ENCODE measurements at places on chromosomes 13 and 19.
A peak's percentile ranks its signal among the peaks of the same experiment; 100 is the strongest.

DNA sequence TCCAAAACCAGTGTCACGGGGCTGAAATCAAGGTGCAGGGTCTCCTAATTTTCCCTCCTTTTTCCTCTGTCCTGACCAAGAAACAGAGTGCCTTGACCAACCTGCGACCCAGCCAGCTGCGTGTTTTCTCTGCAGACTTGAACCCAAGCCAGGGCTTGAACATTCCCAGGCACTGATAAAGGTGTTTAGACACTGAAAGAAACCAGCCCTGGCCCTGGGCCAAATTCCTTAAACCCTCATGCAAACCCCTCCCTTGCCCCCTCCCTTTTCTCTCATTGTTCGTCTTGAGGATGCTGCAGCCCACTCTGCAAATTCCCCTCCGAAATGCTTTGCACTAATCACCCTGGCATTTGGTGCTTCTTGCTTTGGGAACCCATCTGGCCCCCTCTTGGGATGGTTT, 9.5 kb upstream of the FFAR2 start:
- no peak for DNase-seq

- DNase-seq = no peak
Measured at GRCh38 chr13:95704510-95704909, 27.6 kb downstream of the DNAJC3 start.

GRCh38 chr19:11179716-11180297, 17.5 kb downstream of the KANK2 start:
- DNase-seq = no peak

DNA sequence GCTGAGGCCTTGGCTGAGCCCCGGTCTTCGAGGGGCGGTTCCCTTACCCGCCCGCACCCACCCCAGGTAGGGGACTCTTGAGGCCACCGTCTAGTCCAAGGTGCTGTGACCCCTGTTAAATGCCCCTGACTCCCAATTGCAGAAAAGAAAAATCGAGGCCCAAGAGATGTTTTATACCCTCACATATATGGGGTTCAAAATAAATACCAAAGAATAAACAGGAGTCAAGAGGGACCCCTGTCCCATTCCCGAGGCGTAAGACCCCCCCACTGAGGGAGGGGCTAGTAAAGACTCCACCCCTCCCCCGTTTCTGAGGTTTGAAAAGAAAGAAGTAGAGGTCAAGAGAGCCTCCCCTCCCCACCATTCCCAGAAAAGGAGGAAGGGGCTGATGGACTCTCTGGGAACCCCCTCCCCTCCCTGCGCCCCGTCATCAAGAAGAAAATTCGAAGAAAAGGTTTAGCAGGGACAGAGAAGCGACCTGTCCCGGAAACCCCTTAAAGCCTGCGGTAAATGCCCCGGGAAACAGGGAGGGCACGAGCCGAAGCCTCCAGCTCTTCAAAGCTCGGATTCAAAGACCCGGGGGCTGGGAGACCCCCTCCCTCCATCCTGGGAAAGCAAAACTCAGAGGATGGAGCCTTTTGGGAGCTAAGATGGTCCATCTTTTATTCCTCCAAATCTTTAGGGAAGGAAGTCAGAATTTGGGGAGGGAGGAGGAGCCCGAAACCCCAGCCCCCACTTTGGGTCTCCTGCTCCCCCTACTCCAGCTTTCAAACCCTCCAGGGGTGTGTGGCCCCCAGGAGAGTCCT, 755 bp upstream of the RAB3A start:
- peak; percentile 84 for DNase-seq

DNA sequence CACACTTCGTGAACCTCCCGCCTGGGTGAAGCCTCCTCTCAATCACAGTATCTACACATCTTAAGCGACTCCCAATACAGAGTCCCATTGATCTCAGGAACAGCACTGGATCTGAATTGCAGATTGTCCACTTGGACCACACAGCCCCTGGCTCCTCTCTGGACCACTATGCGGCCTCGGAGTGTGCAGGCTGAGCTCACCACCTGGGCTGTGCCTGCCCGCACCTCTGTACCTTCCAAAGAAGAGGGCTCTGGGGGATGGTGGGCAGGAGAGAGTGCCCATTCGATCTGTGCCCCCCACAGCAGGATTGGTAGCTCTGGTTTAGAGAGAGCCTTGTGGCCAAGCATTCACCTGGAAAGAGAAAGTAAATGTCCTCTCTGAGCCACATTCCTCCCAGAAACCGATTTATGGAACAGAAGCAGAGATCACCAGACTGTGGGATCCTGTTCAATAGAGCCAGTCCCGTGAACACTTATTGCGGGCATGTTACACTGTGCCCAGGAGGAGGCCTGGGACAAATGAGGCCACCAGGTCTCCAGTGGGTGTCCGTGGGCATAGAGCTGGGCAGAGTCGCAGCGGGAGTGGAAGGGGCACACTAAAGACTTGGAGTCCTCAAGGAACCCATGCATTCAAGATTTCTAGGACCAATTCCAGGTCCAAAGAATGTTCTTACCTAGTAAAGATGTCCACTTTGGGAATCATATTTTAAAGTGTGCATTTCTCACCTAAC, 141.6 kb upstream of the SOX1 start:
- DNase-seq = no peak

DNA sequence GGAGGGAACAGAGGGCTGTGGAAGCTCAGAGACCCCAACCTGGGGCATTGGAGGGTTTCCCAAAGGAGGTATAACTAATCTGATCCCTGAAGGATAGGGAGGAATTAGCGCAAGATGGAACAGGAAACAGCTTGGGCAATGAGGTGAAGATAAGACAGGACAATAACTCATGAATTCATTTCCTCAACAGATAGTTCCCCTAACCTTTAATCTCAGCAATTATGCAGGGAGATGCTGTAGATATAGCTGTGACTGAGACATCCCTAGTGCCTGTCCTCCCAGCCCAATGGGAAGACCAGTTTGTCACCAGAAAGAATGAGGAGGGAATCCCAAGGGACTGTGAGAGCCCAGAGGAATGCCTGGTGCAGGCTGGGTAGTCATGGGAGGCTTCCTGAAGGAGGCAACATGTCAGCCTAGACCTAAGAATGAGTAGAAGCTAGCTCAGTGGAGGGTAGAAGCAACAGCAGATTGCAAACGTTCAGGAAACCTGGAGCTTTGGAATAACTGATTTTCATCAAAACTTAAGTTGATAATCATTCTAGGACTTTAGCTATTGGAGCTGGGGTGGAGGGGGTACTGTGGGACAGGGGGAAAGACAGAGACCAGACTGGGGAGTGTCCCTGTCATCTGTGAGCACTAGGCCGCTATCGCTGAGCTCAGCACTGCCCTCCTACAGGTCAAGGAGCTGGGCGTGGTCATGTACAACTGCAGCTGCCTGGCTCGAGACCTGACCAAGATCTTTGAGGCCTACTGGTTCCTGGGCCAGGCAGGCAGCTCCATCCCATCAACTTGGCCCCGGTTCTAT, 18.8 kb downstream of the HIPK4 start:
- no peak for DNase-seq

DNA sequence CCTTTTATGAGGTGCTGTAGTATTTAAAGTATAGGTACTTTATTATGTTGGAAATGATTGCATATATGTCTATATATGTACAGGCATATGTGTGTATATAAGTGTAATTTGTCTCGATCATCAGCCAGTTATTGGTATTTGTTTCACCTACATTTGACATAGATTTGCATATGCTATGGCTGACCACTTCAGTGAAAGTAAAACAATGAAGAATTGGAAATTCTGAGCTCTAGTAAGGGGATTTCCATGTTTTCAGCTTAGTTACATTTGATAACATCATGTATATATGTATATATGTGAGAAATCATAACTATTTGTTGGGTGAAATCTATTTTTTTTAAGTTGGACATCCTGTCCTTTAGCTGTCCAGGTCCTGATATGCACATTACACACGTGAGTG, 1303.9 kb downstream of the EFNB2 start:
- no peak for DNase-seq

DNA sequence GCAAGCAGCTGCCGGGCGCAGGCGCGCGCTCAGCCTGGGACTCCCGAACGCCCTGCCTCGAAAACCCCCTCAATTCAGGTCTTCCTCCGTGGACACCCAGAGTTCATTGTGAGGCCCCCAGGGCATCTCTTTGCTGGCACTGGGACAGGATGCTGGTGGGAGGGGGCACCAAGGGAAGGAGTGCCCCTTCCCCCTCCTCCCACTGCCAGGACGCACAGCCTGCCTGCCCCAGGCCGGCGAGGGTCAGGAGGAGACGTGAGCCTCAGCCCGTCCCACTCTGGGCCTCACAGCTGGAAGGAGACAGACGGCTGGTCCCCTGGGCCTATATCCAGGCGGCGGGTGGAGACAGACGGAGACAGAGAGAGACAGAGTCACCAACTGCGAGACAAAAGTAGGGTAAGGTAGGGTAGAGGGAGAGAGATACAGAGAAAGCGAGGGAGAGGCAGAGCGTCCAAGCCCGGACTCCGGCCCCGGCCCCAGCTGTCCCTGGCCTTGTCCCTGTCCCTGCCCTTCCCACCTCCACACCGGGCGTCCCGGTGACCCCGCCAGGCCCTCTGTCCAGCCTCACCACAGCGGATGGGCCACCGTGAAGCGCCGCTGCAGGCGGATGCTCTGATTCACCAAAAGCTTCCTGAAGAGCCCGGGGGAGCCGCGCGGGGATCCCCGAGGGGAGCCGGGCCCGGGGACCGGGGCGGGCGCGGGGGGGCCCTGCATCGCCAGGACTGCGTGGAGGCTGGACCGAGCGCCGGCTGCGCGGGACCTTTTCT, at the start of gene PDE4C:
PDE4C (minus strand) TSS at position 737 of the 767 bp plus-strand sequence; CDS start at position 714, 23 bp downstream.
- DNase-seq = no peak

DNA sequence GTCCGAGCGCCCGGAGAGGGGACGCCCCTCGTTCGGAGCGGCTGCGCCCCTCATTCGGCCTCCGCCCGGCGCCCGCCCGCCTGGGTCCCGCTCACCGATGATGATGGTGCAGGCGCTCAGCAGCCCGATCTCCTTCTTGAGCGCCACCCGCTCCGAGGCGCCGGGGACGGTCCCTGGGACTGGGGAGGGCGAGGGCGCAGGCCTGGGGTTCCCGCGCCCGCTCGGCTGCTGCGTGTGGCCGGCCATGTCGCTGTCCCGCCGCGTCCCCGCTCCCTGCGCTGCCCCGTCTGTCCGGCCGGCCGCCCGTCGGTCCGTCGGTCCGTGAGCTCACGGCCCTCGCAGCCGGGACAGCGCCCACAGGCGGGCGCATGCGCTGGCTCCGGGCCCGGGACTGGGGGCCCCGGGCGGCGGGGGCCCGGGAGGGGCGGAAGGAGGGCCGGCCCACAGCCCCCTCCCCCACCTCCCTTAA, at the start of gene SLC7A10:
SLC7A10 (minus strand) TSS at position 393 of the 469 bp plus-strand sequence; CDS start at position 246, 147 bp downstream.
- DNase-seq = no peak

GRCh38 chr13:78759704-78760103, 100.7 kb upstream of the OBI1 start:
- DNase-seq = no peak

GRCh38 chr13:112347986-112348385, 28.2 kb upstream of the SPACA7 start:
- DNase-seq = no peak

- DNase-seq = no peak
Measured at GRCh38 chr19:43574424-43575155, 737 bp downstream of the XRCC1 start.

- DNase-seq = no peak
Measured at GRCh38 chr13:27289011-27289665, 18.5 kb downstream of the RASL11A start.

- no peak for DNase-seq
Measured at GRCh38 chr19:23071147-23071511, 45.7 kb upstream of the ZNF730 start.

GRCh38 chr13:44382635-44383145, 9.1 kb downstream of the SERP2 start:
- DNase-seq = no peak

DNA sequence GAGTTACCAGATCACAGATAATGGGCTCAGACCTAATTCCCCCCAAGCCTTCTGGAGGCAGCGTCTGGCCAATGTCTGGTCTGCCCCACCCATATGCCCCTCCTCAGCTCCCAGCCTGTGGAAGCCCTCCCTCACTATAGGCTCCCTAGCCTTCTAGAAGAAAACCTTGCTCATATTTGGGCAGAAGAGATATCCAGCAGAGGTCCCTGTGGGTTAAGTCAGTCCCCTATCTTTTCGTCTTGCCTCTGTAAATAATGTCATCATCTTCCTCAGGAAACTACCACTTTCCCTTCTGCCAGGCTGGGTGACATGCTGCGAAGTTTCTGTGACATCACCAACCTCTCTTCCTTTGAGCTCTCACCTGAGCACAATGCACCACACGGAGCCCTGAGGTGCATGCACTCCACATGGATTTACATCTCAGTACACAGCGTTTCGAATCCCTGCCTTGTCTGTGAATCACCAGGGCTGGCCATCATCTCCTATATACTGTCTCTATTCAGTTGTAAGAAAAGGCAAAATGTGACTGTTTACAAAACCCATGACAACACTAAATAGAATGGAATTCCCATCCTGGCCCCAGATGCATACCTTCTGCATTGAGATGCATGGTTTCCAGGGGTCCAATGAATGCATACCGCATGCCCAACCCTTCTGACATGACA, 112.8 kb downstream of the CRYL1 start:
- DNase-seq = no peak

DNA sequence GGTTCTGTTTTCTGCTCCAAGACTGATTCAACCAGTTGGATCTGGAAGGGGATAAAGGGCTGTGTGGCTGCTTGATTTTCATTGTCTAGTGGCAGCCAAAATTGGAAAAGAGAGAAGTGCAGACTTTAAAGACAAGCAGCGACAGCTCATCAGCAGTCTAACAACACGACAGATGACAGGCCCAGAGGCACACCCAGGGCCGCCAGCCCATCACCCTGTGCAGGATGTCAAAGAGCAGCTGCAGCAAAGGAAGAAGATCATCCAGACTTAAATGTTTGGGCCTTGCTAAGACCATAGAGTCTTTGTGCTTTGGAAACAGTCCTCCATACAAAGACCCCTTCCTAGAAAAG, 421.0 kb upstream of the KLF12 start:
- no peak for DNase-seq

DNA sequence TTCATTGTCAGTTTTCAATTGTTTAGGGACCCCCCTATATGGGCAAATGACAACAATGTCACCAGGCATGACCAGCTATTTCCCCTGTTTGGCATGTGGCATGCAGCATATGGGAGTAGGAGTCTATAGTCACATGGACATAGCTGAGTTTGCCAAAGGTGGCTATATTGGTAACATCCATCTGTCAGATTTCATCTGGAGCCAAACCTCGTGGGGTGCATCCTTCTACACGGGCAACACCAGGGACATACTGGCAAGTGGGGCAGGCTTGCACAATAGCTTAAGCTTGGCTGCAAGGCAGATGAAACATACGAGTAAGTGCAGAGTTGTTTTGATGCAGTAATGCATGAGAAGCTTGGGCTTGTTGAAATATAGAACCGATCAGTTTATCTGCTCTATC, 24.5 kb upstream of the ZNF816 start:
- DNase-seq = no peak

GRCh38 chr19:7685546-7686445, 5.2 kb downstream of the TRAPPC5 start:
- no peak for DNase-seq
